ENCODE measurements at places on chromosomes 11 and 22.
A peak's percentile ranks its signal among the peaks of the same experiment; 100 is the strongest.

- no peak for DNase-seq
These were observed 369.7 kb downstream of the MN1 start for GRCh38 chr22:27431896-27432295.

DNA sequence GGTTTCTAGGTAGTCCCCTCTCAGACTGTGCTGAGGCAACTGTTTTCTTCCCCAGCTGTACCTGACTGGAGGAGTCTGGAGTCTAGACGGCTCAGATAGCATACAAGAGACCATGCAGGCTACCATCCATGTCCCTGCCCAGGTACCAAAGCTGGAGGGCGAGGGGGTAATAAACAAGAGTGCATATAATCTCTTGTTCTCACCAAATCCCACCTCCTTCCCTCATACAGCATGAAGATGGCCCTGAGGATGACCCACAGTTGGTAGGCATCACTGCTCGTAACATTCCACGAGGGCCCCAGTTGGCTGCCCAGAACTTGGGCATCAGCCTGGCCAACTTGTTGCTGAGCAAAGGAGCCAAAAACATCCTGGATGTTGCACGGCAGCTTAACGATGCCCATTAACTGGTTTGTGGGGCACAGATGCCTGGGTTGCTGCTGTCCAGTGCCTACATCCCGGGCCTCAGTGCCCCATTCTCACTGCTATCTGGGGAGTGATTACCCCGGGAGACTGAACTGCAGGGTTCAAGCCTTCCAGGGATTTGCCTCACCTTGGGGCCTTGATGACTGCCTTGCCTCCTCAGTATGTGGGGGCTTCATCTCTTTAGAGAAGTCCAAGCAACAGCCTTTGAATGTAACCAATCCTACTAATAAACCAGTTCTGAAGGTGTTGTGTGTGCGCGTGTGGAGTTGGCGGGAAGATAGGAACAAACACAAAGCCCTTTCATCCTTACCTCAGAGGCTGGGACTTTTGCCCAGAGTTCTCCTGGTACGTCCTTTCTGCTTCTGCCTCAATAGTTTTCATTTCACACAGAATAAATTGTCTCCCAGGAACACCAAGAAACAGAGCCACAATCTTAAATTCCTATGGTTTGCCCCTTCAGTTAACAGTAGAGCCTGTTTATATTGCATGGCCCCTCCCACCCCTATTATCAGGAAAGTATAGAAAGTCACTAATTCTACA, 8.5 kb downstream of the HMBS start:
- DNase-seq = no peak

- DNase-seq = no peak
These were observed 33.9 kb upstream of the GAB2 start for GRCh38 chr11:78451371-78452150.

GRCh38 chr11:65210748-65211147, 29.0 kb downstream of the CAPN1 start:
- no peak for DNase-seq

DNA sequence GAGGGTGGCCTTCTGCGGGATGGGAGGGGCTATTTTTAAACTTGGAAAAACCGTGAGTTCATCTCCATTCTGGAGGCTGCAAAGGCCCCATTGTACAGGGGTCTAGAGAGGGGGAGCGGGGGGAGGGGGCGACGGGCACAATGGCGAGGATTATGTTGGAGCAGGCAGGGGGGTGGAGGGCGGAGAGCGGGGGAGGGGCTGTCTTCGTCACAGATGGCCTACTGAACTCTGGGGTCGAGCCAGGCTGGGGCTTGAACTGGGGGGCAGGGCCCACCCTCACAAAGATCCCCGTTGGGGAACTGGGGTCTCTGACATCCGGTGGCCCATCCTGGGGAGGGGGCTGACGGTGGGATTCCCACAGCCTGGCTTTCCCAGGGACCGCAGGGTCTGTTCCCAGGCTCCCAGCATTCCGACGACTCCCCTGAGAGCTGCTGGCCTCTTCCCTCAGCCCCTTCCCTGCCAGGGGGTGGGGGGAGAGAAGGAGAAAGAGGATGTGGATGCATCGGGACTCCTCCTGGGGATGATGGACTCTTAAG, 3.4 kb upstream of the MCAM start:
- DNase-seq = no peak

GRCh38 chr11:11779975-11780374, 61.8 kb upstream of the USP47 start:
- DNase-seq = no peak

DNA sequence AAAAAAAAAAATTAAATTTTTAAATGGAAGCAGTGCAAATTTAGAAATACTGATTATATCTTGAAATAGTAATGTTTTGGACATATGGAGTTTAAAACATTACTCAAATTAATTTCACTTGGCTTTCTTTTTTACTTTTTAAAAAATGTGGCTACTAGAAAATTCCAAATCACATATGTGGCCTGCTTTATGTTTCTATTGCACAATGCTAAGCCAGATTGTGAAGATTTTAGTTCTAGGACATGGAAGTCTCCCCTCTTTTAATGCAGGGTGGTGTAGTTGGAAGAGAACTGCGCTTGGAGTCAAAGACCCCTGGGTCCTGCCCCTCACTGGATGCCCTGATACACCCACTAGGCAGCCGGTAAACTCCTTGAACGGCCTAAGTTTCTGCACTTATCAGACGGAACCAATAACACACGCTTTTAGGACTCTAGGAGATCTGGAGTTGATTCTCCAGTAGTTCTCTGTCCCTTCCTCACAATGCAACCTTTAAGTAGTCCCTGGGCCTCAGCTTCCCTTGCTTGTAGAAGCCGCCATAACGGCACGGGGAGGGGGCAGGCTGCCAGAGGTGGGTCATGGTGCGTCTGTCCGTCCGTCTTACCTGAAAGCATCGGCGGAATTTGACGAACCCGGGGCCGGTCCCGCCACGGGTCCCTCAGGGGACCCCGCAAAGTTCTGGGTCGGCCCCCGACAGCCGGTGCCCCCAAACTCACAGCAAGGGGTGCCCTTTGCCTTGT, 505 bp downstream of the FAM227A start:
- no peak for DNase-seq

DNA sequence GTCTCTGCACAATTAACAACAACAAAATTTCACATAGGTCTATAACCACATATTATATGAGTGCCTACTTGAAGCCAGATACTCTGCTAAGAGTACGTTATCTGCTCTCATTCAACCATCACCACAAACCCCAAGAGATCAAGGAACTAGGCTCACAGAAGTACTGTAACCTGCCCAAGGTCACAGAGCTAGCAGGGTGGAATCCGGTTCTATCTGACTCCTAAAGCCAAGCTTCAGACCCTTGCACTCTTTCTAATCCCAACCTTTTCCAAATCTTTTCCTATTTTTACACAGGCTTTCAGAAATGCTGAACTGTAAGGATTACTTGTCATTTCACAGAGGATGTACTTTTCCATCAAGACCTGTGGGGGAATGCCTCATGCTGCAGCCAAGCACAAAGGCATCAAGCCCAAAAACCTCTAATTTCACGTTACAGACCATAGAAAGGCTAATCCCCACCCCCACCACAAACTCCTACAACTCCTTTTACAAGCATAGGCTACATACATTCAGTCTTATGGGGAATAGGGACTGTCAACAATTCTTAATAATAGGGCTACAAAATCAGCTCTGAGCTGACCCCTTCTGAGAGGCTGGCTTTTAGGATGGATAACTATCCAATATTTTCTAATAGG, 927 bp downstream of the PRCP start:
- DNase-seq = no peak

GRCh38 chr11:61587541-61587941, 6.7 kb upstream of the SYT7 start:
- peak; percentile 30 for DNase-seq

GRCh38 chr11:116175707-116176106, 597.1 kb downstream of the BUD13 start:
- DNase-seq = no peak

GRCh38 chr11:126707498-126707897, 293.1 kb downstream of the KIRREL3 start:
- no peak for DNase-seq

- peak; percentile 19 for DNase-seq
These were observed 557 bp downstream of the GTPBP1 start for GRCh38 chr22:38706101-38706900.
